ENCODE measurements at places on chromosomes 2 and 18.

- DNase-seq, result no peak
These were observed 58.5 kb downstream of the INPP5D start for GRCh38 chr2:233118648-233119000.

DNA sequence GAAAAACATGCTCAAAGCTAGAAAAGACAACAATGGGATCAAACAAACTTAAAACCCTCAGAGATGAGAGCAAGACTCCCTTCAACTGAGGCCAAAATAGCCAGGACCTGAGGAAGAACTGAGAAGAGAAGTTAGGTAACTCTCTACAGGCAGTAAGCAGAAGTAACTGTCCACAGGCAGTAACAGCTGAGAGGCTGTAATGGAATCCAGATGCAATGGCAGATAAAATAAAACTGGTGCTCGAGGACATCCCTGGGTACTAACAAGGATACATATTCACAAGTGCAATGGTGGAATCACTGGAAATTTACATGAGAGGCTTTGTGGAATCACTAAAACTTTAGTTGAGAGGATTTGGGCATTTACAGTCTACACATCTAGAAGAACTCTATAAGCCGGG is 30.4 kb upstream of the C2orf66 start:
- no peak for DNase-seq

DNA sequence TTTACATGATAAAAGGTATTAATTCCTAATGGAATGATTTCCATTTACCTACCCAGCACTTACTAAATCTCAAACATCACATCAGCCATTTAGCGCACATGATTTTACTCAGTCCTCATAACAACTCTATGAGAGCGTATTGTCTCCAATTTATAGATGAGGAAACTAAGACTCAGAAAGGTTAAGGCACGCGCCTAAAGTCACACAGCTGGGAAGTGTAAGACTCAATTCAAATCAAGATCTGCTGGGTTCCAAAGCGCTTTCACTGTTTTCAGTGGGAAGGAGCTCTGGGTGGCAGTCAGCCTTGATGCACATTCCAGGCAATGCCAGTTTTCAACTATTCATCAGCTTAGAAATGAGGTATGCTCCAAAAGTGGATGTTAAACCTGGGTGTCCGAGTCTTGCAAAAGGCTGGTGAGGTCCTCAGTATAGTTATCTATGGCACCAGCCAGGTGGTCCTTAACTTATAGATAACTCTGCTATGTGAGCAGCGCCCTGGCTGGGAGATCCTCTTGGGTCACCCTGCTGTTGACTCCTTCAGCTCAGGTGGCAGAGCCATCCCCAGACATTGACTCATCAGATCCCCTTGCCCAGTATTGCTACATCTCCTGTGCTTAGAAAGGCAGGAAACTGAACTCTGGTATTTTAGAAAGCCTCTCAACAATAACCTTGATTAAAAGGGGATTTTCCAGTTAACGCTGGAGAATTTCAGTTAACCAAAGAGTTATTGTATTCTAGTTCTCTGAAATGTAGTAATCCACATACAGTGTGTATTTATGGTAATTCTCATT is 47.1 kb downstream of the SLC4A1AP start:
- DNase-seq, result no peak

DNA sequence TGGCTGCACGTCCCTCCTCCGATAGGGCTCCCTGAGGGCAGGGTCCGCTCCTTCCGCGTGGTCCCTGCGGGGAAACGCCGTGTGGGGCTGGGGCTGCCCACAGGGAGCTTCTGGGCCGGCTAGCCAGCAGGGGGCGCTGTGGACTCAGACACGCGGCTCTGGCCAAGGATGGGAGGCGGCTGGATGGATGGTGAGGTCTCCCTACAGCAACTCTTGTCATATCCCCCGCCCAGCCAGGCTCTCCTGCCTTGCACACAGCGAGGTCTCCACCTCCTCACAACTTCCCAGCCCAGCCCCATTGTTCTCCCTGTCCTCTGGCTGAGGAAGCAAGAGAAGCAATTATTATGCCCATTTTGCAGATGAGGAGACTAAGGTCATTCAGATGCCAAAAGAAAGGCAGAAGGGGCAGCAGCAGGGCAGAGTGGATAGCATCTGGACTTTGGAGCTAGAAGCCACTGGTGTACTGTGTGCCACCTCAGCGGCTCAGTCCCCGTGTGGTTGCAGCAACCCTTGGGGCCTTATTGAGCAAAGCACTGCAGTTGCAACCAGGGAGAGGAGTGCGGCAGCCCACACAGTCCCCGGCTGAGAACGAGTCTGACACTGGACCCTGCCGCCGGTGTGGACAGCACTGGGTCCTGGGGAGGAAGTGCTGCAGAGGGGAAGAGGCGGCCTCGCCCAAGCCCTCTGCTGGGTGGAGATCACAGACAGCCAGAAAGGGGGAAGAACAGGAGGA is 99.0 kb downstream of the ZFP36L2 start:
- DNase-seq, result peak; percentile 97

GRCh38 chr18:28875059-28875458 is 698.1 kb upstream of the CDH2 start:
- DNase-seq, result no peak

GRCh38 chr2:63590626-63591408 is 2.1 kb downstream of the MDH1 start:
- no peak for DNase-seq

DNA sequence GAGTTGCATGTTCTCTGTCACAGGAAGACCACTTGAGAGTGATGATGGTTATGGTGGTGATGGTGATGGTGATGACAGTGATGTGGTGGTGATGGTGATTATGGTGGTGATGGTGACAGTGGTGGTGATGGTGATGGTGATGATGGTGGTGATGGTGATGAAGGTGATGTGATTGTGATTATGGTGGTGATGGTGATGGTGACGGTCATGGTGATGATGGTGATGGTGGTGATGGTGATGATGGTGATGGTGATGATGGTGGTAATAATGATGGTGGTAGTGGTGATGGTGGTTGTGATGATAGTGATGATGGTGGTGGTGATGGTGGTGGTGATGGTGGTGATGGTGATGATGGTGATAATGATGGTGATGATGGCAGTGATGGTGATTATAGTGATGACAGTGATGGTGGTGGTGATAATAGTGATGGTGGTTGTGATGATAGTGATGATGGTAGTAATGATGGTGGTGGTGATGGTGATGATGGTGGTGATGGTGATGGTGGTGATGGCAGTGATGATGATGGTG is 93.7 kb downstream of the ASB1 start:
- DNase-seq, result no peak

GRCh38 chr2:16381511-16381910 is 284.1 kb downstream of the CYRIA start:
- DNase-seq, result no peak

GRCh38 chr2:147829106-147829505 is 15.7 kb upstream of the ACVR2A start:
- DNase-seq, result no peak

GRCh38 chr2:100422320-100423055 is 5.0 kb upstream of the CHST10 start:
- DNase-seq, result no peak

DNA sequence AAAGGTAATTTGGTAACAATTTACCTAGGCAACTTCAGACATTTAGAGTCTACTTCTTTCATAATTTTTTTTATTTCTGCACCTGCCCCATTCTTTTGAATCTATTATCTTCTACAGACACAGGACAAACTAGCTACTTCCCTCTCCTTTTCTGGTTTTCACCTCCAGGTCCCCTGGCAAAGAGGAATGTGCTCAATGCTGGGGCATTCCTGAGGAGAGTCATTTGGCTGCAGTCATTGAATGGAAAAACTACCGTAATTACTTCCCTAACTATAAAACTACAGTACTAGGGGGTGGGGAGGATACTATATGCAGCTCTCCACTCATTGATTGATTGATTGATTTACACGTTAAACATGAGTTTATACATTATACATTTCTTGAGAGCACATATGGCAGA is 11.2 kb upstream of the ARHGAP28 start:
- no peak for DNase-seq

- DNase-seq, result no peak
These were observed 135.5 kb upstream of the MYT1L start for GRCh38 chr2:2466534-2466933.

GRCh38 chr18:21330122-21330701 is 88.2 kb downstream of the GREB1L start:
- no peak for DNase-seq

DNA sequence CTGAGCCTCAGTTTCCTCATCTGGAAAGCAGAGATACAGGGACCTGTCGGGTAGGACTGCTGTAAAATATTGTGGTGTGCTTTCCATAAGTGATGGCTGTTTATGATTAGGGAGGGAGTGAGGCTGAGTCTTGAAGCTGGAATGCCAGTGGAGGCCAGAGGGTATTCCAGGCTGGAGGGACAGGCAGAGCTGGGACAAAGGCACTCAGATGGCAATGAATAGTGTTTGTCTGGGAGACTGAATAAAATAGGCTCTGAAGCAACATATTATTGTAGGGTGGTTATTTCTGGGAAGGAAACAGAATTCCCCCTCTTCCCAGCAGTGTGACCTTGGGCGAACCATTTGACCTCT is 120.7 kb downstream of the INHBB start:
- DNase-seq, result no peak

DNA sequence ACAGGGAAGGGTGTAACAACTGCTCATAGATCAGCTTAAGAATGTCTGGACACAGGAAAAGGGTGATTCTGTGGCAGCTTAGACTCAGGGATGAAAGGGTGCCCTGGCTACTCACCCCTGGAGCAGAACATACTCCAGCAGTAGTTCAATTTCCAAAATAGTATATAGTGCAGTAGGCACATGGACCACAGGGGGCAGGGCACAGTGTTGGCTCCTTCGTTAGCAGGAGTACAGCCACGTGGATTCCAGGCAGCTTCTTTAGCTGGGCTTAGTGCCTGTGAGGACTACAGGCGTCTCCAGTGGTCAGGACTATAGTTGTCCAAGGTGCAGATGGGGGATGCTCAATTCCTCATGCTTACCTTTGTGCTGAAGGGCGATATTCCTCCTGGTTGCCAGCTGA is 277.5 kb upstream of the DDX18 start:
- DNase-seq, result no peak
